ENCODE measurements at places on chromosomes 6 and 20. TPM values are rescaled to one million over a fixed set of nuclear protein-coding genes. Genes with fewer than 3 reads are reported as not detected.

The RIPOR3 gene
- total RNA-seq: 4.1 TPM

The SLC32A1 gene
- not detected for total RNA-seq

The ZNF322 gene
- 17.3 TPM for total RNA-seq

The LHFPL5 gene
- total RNA-seq: not detected

The IRAK1BP1 gene
- 4.4 TPM for total RNA-seq

The ULBP1 gene
- 0.26 TPM for total RNA-seq

The NRSN1 gene
- not detected for total RNA-seq

The HAO1 gene
- total RNA-seq: not detected

The NMBR gene
- total RNA-seq: under 0.01 TPM

The BMP7 gene
- total RNA-seq: not detected

The IL17A gene
- not detected for total RNA-seq

The SPATA2 gene
- total RNA-seq: 1.0 TPM
